ENCODE measurements at places on chromosomes 5 and 9.

DNA sequence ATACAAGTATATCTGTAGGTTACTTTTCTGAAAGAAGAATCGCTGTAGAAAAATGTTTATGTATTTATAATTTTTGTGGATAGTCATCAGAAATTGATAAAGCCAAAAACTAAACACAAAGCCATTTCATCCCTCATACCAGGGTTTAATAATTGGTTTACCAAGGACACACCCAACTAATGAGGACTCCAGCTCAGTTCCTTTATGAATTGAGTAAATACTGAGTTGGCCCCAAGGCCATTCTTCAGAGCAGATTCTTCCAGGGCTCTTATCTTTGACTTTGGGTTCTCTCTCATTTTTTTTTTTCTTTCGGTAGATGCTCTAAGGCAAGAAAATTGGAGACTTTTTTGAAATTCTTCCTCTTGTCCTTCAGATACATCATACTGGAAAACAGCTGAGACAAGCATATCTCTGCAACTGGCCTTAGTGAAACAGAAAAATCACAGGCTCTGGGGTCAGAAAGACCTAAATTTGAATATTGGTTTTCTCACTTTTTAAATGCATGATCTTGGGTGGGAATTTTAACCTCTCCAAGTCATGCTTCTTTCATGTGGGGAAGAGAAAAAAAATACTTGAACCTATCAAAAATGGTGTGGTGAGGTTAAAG lies 401.8 kb downstream of the ARHGEF28 start:
- no peak for DNase-seq

DNA sequence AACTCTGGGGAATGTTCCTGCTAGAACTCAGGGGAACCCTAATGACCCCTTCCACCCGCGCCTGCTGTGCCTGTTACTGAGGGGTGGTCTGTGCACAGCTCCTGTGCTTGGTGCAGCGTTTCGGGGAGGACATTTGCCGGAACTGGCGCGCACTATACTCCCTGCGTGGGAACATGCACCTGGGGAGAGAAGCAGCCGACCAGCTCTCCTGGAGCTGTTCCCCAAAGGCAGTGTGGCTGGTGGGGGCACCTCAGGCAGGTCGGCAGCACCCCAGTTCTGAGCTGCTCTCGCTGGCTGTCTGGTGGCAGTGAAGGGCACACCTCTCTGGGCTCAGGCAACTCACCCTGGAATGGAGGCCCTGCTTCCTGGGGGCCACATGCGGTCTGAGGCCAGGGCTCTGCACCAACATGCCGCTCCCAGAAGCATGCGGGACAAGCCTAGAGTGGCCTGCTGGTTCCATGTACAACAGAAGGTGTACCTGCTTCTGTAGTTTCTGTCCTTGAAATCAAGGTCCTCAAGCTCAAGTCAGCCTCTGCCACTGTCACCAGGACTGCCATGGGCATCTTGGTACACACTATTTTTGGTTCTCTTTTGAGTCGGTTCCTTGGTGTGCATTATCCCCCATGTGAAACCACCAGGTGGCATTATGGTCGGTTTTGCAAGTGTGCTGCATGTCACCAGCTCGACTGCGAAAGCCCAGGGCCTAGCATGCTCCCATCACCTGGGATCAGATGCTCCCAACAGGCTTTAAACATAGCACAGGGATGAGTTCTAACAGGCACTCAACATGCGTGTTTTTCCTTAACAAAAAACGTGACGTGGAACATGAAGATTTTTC lies 7.8 kb upstream of the MRNIP start:
- peak; percentile 28 for DNase-seq

- DNase-seq: no peak
Observed at GRCh38 chr9:23798325-23798724, 27.7 kb downstream of the ELAVL2 start.

DNA sequence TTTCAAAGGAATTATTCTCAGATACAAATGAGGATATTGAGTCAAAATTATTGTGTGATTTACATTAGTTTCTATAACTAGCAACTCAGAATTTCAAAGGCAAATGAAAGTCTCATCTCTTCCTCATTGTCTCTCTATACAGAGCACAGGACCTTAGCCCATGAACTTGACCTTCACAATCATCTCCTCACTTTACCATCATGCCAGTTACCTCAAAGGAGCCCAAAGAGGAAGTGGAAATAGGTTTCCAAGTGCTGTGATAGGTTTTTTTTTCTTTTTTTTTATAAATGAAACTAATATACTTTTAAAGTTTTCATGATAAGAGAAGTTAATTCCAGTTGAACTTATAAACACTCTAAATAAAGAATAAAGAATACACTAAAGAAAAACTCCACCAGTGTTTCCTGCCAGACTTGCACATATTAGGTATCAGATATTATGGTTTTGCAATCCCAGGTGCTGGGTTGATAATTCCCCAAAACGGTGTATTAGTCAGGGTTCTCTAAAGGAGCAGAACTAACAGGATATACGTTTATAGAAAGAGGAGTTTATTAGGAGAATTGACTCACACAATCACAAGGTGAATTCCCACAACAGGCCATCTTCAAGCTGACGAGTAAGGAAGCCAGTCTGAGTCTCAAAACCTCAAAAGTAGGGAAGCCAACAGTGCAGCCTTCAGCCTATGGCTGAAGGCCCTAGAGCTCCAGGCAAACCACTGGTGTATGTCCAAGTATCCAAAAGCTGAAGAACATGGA lies 50.1 kb upstream of the ADAMTS16 start:
- DNase-seq: no peak

GRCh38 chr5:95910521-95910920 lies 51.1 kb downstream of the ELL2 start:
- no peak for DNase-seq

GRCh38 chr9:132183134-132183533 lies 21.3 kb downstream of the NTNG2 start:
- DNase-seq: no peak

- no peak for DNase-seq
Observed at GRCh38 chr5:123428521-123429220, 5.5 kb upstream of the CEP120 start.

DNA sequence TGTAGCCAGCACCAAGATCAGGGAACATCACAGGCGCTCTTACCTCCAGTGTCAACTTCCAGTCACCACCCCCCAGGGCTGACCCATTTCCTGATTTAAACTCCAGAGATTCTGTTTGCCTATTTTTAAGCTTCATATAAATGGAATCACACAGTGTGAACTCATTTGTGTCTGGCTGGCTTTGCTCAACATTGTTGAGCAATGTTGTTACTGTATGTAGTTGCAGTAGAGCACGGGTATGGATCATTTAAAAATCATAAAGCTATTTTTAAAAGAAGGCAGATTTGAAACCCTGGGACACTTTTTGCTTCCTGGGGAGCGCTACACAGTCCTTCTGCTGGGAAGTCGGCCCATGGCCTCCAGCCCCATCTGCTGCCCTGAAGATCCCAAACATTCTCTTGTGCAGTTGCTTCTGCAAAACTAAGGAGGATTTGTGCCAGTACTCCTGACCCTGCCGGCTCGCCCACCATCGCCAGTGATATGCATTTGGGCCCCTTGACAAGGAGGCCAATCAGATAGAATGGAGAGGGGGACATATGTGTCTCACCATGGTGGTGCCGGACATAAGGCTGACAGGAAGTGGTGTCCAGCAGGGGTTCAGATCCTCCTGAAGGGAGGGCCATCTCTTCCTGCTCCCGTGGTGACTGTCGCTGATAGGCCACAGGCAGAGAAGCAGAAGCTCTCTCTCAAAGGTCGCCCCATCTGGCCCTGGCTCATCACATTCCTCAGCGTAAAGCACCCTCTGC lies 13.3 kb downstream of the DCANP1 start:
- no peak for DNase-seq

DNA sequence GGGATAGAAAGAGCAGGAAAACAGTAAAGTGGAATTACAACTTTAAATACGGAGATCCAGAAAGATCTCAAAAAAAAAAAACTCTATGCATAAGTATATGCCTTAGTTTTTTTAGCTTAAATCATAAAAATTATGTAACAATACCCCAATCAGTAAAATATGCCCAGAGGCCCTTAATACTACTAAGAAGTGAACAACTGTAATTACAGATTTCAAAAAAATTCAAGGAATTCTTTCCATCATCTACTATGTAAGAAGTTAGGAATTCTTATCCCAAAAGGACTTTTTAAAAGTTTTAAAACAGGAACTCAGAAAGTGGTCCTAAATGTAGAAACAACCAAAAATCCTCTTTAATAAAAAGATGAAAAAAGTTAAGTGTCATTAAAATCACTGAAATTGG lies 111.3 kb downstream of the SSBP2 start:
- DNase-seq: no peak

- DNase-seq: no peak
Observed at GRCh38 chr9:134782921-134783698, 97.5 kb upstream of the FCN2 start.

- no peak for DNase-seq
Observed at GRCh38 chr5:142364251-142365145, 39.7 kb upstream of the SPRY4 start.

DNA sequence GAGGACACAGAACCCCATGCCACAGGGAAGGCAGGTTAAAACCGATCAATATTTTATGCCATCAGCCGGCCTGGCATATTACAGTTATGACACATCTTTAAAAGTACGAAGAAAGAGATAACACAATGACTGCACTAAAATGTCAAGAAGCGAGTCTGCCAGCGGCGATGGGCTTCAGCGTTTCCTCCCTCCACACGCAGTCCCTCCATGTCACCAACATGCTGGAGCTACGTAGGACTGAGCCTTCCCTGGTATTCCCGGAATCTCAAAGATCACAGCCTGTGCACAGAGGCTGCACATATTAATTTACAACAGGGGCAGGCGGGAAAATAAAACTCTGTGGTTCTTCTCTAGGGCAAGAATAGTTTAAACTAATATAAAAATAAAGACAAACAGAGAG lies 257.7 kb downstream of the IRX1 start:
- no peak for DNase-seq

DNA sequence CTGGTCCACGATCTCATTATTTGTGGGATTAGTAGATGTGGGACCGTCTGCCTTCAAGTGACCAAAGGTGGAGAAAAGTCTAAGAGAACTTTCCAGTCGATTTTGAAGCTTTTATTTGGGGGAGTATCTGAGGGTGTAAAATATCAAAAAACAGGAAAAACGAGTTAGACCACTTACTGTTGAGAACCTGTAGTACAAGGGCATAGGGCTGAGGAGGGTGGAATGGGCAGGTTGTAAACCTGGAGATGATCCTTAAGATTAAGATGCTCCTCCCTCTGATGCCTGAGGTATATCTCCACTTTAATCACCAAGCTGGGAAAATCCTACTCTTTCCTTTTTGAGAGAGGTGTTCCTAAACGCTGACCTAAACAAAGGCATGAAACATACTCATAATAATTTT lies 32.0 kb upstream of the GTF2H2C start:
- DNase-seq: no peak

DNA sequence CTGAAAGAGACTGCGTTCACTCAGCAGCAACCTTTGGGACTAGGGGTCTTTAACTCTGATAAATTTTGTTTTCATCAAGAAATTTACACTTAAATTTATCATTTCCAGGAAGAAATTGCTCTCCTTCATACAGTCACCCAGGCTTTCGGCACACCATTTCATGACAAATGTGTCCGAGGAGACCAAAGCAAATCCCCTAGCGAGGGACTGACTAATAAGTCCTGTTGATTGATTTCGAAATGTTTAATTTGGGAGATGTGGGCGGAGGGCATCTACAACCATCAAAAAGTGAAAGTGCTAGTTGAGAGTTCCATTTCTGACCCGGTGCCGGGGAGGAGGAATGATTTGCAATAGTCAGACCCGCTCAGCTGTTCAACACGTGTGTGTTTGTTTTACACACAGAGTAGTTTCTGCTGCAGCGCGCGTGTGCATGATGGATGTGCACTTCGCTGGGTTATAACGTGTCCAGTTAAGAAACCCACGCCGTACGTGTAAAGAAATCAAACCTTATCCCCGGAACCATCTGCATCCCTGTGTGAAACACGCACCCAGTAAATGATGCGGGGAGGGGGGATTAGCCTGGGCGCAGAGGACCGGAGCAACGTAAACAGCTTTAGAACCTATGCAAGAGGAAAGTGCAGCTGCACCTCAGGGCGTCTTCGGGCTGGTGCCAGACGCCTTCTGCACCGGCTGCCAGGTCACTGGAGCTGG lies 845 bp upstream of the NR4A3 start:
- DNase-seq: peak; percentile 60

- peak; percentile 30 for DNase-seq
Observed at GRCh38 chr9:37410969-37411785, 11.3 kb upstream of the GRHPR start.

GRCh38 chr9:85516455-85516854 lies 225.3 kb downstream of the AGTPBP1 start:
- no peak for DNase-seq

GRCh38 chr5:140076788-140077187 lies 33.7 kb upstream of the NRG2 start:
- DNase-seq: no peak

DNA sequence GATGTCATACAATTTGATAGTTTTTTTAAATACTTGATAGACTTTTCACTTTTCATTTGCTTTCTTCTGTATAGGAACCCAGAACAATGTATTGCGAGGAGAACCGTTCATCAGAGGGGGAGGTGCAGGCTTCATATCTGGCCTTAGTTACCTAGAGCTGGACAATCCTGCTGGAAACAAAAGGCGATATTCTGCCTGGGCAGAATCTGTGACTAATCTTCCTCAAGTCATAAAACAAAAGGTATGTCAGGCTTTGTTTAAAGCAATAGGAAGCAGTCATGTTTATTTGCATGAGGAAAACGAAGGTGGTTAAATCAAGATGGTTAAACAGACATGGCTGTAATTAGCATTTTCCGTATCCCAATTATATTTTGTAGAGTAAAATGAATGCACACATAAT lies 46.0 kb downstream of the C7 start:
- DNase-seq: no peak

DNA sequence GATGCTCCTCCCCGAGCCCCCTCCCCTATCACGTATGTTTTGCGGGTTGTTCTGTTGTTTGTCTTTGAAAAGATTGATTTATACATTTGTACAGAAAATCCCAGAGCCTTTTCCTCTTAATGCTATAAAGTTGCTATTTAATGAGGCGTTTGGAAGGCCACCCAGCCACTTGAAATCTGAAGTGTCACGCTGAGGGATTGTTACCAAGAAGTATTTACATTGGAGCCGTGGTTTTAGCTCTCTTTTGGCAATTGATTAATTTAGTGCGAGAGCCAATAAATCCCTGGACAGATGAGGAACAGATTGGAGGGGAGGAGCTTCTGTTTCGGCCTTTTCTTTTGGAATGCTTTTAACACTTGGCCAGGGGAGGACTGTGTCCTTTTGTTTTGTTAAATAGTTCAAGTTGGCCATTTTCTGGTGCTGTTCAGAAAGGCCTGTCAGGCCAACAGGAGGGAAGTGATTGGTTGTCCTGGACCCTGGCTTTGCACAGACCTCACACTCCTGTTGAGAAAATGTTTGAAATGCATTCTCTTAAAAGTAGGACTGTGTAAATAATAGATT lies 250.2 kb downstream of the PDZD2 start:
- no peak for DNase-seq

DNA sequence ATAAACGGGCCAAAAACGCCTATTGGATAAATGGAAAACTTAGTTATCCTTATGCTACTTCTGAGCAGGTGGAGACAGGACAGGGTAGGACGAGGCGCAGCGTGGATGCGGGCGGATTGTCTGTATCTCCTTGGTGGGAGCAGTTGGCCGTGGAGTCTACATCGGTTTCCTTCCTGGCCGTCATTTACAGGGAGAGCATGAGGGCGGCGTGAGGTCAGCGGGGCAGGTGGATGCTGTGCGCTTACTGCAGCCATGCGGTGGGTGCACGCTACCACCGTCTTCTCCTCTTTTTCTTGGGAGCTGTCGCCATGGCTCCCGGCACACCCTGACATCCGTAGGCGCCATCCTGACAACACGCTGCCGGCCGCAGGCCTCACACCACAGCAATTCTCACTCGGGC lies 121.3 kb downstream of the ADAMTS2 start:
- no peak for DNase-seq
